ENCODE measurements at places on chromosomes 3 and 15. TPM values are rescaled to one million over a fixed set of nuclear protein-coding genes. Genes with fewer than 3 reads are reported as not detected.
A peak's percentile ranks its signal among the peaks of the same experiment; 100 is the strongest.

Gene ILDR1
- 2.3 TPM for total RNA-seq

- no peaks in the 10 kb centered on the region for H3K4me1 ChIP-seq
- DNase-seq: no peak
- H3K27me3 ChIP-seq: no peaks in the 10 kb centered on the region
- H3K36me3 ChIP-seq: no peaks in the 10 kb centered on the region
- no peak overlapping the region for H3K4me3 ChIP-seq
- H3K27ac ChIP-seq: no peak overlapping the region
These were observed 37.1 kb downstream of the ATP6V1A start for GRCh38 chr3:113783980-113784379.

DNA sequence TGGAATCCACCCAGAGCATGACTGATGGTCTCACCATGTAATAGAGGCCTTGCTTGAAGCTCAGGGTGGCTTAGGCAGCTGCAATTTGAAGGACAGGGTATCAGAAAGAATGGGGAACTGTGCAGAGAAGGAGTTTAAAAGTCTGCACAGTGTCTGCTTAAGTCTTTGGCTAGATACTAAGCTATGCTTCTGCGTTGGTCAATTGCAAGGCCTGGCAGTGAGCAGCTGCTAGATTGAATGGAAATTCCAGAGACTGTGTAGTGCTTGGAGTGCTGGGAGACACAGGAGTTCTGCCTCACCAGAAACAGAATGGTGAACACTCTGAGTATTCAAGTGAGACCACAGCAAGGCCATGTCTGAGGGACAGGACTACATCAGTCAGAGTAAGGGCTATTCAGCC, 17.3 kb upstream of the ATP10A start:
- no peaks in the 10 kb centered on the region for H3K27me3 ChIP-seq
- peaks cover 14% of the 10 kb centered on the region for H3K4me1 ChIP-seq
- H3K36me3 ChIP-seq: no peaks in the 10 kb centered on the region
- H3K27ac ChIP-seq: no peak overlapping the region
- H3K4me3 ChIP-seq: no peak overlapping the region

- no peaks in the 10 kb centered on the region for H3K36me3 ChIP-seq
- H3K4me3 ChIP-seq: no peak overlapping the region
- peaks cover 10% of the 10 kb centered on the region for H3K4me1 ChIP-seq
- DNase-seq: no peak
These were observed 13.6 kb upstream of the GP9 start for GRCh38 chr3:129046732-129047552.

- H3K4me3 ChIP-seq: no peak overlapping the region
- no peaks in the 10 kb centered on the region for H3K4me1 ChIP-seq
- DNase-seq: no peak
- H3K27ac ChIP-seq: no peak overlapping the region
These were observed 40.6 kb downstream of the SLC25A26 start for GRCh38 chr3:66261355-66261754.

Gene WWTR1
- 39.2 TPM for total RNA-seq

GRCh38 chr15:99305761-99306505, 54.7 kb downstream of the LRRC28 start:
- no peak overlapping the region for H3K4me3 ChIP-seq
- no peak for DNase-seq
- H3K27ac ChIP-seq: no peak overlapping the region
- no peaks in the 10 kb centered on the region for H3K4me1 ChIP-seq
- no peaks in the 10 kb centered on the region for H3K36me3 ChIP-seq
- H3K27me3 ChIP-seq: no peaks in the 10 kb centered on the region

Gene PARP9
- total RNA-seq: 20.3 TPM

DNA sequence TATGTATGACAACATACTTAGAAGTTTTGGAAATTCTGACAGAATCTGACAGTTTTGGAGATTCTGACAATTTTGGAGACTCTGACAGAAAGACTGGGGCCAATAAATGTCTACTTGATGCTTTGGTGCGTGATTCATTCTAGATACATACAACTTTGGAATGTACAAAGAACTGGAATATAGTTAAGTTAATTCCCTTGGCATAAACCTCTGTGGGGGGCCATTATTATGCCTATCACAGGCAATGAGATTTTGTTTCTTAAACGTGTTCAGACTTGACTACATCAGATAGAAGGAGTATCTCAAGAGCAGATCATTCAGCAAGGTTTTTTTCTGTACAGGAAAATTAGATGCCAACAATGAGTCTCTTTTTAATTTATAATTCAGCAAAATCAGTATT, 617.6 kb upstream of the ZNF717 start:
- H3K27me3 ChIP-seq: no peaks in the 10 kb centered on the region
- H3K4me1 ChIP-seq: no peaks in the 10 kb centered on the region
- DNase-seq: no peak
- no peak overlapping the region for H3K27ac ChIP-seq
- H3K36me3 ChIP-seq: no peaks in the 10 kb centered on the region

Gene UNC13C
- 0.19 TPM for total RNA-seq

Gene AHSG
- total RNA-seq: not detected

DNA sequence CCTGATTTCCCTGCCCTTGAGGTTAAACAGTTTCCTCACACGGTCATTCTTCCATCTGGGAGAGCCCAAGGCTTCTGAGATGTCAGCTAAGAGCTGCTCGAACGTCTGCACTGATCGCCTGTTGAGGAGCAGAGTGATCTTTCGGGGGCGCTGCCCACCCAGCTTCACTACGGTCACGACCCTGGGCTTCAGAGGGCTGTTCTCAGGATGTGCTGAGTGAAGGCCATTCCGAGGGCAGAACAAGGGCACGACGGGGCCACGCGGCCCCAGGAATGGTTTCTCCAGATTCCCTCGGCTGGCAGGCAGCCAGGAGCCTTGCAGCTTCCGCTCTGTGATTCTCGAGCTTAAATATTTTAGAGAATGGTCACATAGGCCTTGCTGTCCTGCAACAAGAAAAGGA, 25.7 kb downstream of the DCLK3 start:
- no peak overlapping the region for H3K27ac ChIP-seq
- DNase-seq: no peak
- H3K4me1 ChIP-seq: no peaks in the 10 kb centered on the region
- H3K36me3 ChIP-seq: no peaks in the 10 kb centered on the region
- H3K27me3 ChIP-seq: peaks cover 4% of the 10 kb centered on the region
- no peak overlapping the region for H3K4me3 ChIP-seq

DNA sequence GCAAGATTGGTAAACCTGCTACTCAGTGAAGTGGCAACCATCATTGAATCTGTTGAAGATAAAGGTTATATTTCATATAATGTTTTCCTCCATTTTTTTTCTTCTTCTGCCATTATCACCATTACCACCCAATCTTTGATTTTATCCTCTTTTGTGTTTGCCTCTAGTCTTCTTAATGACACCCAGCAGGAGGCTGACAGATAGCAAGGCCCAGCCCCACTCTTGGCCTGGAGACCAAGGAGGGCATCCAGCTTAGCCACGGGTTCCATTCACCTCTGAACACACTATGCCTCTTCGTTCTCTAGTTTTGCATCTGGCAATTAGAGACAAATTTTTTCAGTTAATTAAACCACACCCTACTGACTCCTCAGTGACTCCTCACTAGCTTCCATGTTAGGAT, 129.7 kb downstream of the TPRG1 start:
- H3K4me3 ChIP-seq: no peak overlapping the region
- no peak overlapping the region for H3K27ac ChIP-seq
- H3K4me1 ChIP-seq: peaks cover 3% of the 10 kb centered on the region
- H3K36me3 ChIP-seq: no peaks in the 10 kb centered on the region
- DNase-seq: no peak
- H3K27me3 ChIP-seq: no peaks in the 10 kb centered on the region

- H3K36me3 ChIP-seq: no peaks in the 10 kb centered on the region
- no peak overlapping the region for H3K27ac ChIP-seq
- DNase-seq: no peak
- H3K27me3 ChIP-seq: no peaks in the 10 kb centered on the region
- H3K4me1 ChIP-seq: no peaks in the 10 kb centered on the region
These were observed 234.5 kb upstream of the CDIN1 start for GRCh38 chr15:36344887-36345286.

DNA sequence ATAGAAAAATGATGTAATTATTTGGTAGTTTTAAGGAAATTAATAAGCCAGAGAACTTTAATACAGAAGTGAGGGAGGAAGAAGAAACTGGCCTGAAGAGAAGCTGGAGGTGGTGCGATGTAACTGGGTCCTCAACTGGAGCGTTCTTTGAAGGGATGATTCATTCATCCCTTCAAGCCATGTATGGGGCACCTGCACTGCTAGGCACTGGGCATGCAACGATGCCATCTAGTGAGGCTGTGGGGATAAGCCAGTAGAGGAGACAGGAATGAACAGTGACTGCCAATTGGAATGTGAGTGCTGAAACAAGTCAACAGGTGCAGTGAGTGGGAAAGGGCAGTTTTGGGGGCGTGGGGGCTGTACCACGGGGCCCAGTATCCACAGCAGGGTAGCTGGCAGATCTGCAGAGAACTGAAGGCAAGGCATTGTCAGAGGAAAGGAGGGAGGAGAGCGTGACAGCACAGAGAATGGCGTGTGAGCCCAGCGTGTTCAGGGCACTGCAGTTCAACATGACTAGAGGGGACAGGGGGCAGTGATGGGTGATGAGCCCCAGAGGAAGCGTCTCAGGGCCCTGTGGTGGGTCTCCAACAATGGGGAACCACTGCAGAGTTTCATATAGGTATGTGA, 3.8 kb upstream of the KIF23 start:
- no peaks in the 10 kb centered on the region for H3K36me3 ChIP-seq
- no peaks in the 10 kb centered on the region for H3K27me3 ChIP-seq
- DNase-seq: no peak
- peaks cover 25% of the 10 kb centered on the region for H3K4me1 ChIP-seq
- no peak overlapping the region for H3K4me3 ChIP-seq

Gene HYAL1
- total RNA-seq: 1.8 TPM

GRCh38 chr3:78277220-78277619, 1237.3 kb downstream of the ROBO2 start:
- H3K36me3 ChIP-seq: no peaks in the 10 kb centered on the region
- H3K27ac ChIP-seq: no peak overlapping the region
- no peaks in the 10 kb centered on the region for H3K4me1 ChIP-seq
- DNase-seq: no peak
- no peak overlapping the region for H3K4me3 ChIP-seq

GRCh38 chr15:43008150-43008549, 87.6 kb upstream of the TTBK2 start:
- no peak overlapping the region for H3K27ac ChIP-seq
- H3K36me3 ChIP-seq: peaks cover 94% of the 10 kb centered on the region
- DNase-seq: no peak
- H3K4me1 ChIP-seq: no peaks in the 10 kb centered on the region
- no peak overlapping the region for H3K4me3 ChIP-seq
- no peaks in the 10 kb centered on the region for H3K27me3 ChIP-seq

- H3K27me3 ChIP-seq: no peaks in the 10 kb centered on the region
- no peak overlapping the region for H3K4me3 ChIP-seq
- no peak overlapping the region for H3K27ac ChIP-seq
- DNase-seq: no peak
- H3K4me1 ChIP-seq: peaks cover 6% of the 10 kb centered on the region
- no peaks in the 10 kb centered on the region for H3K36me3 ChIP-seq
These were observed 7.8 kb downstream of the CLDND1 start for GRCh38 chr3:98514948-98515347.

Gene HIGD1A
- total RNA-seq: 187 TPM

DNA sequence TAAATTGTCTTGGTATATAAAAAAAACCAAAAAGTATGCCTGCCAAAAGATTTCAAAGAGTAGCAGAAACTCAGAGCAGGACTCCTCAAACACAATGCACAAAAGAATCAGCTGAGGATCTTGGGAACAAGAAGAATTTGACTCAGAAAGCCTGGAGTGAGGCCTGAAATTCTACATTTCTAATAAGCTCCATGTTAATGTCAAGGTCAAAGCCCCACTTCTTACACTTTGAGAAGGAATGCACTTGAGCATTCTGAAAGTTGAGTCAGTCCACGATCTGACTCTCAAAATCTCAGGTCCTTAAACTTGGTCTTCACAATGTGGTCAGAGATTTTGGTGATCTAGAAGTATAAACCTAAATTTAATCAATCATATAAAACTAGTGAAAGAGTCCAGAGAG, 910.0 kb upstream of the GBE1 start:
- no peaks in the 10 kb centered on the region for H3K27me3 ChIP-seq
- DNase-seq: no peak
- no peaks in the 10 kb centered on the region for H3K36me3 ChIP-seq
- no peak overlapping the region for H3K27ac ChIP-seq
- H3K4me3 ChIP-seq: no peak overlapping the region
- H3K4me1 ChIP-seq: no peaks in the 10 kb centered on the region

DNA sequence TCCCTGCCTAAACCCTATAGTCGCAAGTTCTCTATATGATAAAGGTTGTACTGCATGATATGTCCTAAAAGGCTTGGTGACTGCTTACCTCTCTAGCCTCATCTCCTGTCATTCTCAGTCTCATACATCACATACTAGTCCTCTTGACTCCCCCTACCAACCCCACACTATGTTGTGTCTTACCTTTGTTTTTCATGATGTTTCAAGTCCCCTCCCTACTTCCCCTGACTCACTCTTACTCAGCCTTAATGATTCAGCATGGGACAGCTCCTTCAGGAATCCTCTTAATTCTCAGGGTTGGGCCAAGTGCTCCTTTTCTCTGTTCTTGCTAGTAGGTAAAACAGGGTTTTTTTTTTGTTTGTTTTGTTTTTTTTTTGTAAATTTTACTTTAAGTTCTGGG, 49.6 kb downstream of the SLMAP start:
- no peak for DNase-seq
- H3K27me3 ChIP-seq: no peaks in the 10 kb centered on the region
- H3K27ac ChIP-seq: peak overlapping the region; percentile 83
- no peaks in the 10 kb centered on the region for H3K36me3 ChIP-seq
- peaks cover 39% of the 10 kb centered on the region for H3K4me1 ChIP-seq

DNA sequence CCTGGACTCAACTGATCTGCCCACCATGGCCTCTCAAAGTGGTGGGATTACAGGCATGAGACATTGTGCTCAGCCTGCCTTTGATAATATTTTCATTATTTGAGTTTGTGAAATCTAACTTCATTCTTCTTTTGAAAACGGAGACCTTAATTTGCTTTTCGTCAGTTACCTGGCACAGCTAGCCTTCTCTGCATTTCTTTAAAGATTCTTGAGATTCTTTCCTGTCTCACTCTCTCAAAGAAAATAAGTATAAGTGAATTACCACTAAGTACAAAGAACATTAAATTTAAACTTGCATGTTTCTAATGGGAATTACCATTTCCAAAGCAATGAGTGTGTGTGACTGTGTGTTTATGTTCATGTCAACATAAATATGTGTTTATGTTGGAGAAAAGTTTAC, 187.9 kb downstream of the NFKBIZ start:
- no peaks in the 10 kb centered on the region for H3K36me3 ChIP-seq
- DNase-seq: no peak
- no peaks in the 10 kb centered on the region for H3K27me3 ChIP-seq
- no peaks in the 10 kb centered on the region for H3K4me1 ChIP-seq
- H3K4me3 ChIP-seq: no peak overlapping the region

Gene C3orf22
- not detected for total RNA-seq

- H3K36me3 ChIP-seq: no peaks in the 10 kb centered on the region
- H3K4me3 ChIP-seq: no peak overlapping the region
- H3K27me3 ChIP-seq: no peaks in the 10 kb centered on the region
- DNase-seq: no peak
- no peak overlapping the region for H3K27ac ChIP-seq
These were observed 79.4 kb upstream of the CNTN3 start for GRCh38 chr3:74693696-74694393.

- H3K36me3 ChIP-seq: no peaks in the 10 kb centered on the region
- H3K27ac ChIP-seq: no peak overlapping the region
- no peak for DNase-seq
- H3K27me3 ChIP-seq: no peaks in the 10 kb centered on the region
- no peak overlapping the region for H3K4me3 ChIP-seq
These were observed 117.5 kb downstream of the PDCD6IP start for GRCh38 chr3:33915796-33916546.

Gene PRSS50
- not detected for total RNA-seq

Gene CLRN1
- not detected for total RNA-seq

GRCh38 chr15:68767833-68768232, 52.9 kb downstream of the ANP32A start:
- DNase-seq: no peak
- no peaks in the 10 kb centered on the region for H3K4me1 ChIP-seq
- no peak overlapping the region for H3K4me3 ChIP-seq
- no peaks in the 10 kb centered on the region for H3K36me3 ChIP-seq
